Activated CD4-positive, alpha-beta T cell treated with anti-CD3 and anti-CD28 coated beads for 36 hours (primary cell): ENCODE measurements at places on chromosomes 1 and 21. TPM values are rescaled to one million over a fixed set of nuclear protein-coding genes. Genes with fewer than 3 reads are reported as not detected.

Gene C2CD4D
- total RNA-seq, result 2.4 TPM

Gene CD1B
- total RNA-seq, result not detected

Gene HUNK
- total RNA-seq, result 0.27 TPM

Gene SPEN
- total RNA-seq, result 43.2 TPM

Gene DENND2C
- total RNA-seq, result 0.73 TPM

Gene SPOCD1
- total RNA-seq, result 0.79 TPM

Gene CASQ1
- not detected for total RNA-seq

Gene CELA2B
- total RNA-seq, result not detected

Gene KIFAP3
- total RNA-seq, result 11.5 TPM

Gene CLSTN1
- 36.7 TPM for total RNA-seq

Gene S100B
- total RNA-seq, result not detected

Gene OR2T33
- not detected for total RNA-seq

Gene C1QB
- not detected for total RNA-seq

Gene PDC
- total RNA-seq, result not detected

Gene C1orf53
- 0.66 TPM for total RNA-seq

Gene ZBTB21
- total RNA-seq, result 32.9 TPM

Gene TMEM52
- 1.1 TPM for total RNA-seq

Gene CD5L
- not detected for total RNA-seq

Gene RUNX3
- total RNA-seq, result 156 TPM

Gene RSBN1
- 24.3 TPM for total RNA-seq

Gene PKN2
- total RNA-seq, result 24.9 TPM

Gene EXTL1
- not detected for total RNA-seq

Gene CLDN17
- total RNA-seq, result not detected

Gene SPRR1A
- total RNA-seq, result not detected

Gene SLC1A7
- not detected for total RNA-seq

Gene LCE2B
- total RNA-seq, result not detected

Gene CNIH3
- total RNA-seq, result 1.5 TPM

Gene OTUD3
- total RNA-seq, result 9.2 TPM

Gene ADAMTS5
- total RNA-seq, result not detected

Gene KCNK2
- not detected for total RNA-seq

Gene TDRD5
- not detected for total RNA-seq

Gene ALX3
- not detected for total RNA-seq

Gene CDK11A
- 50.5 TPM for total RNA-seq

Gene PIK3C2B
- total RNA-seq, result 38.2 TPM

Gene BMP8A
- total RNA-seq, result not detected

Gene INSRR
- total RNA-seq, result 0.18 TPM

Gene KRTAP19-1
- total RNA-seq, result not detected

Gene FALEC
- 0.34 TPM for total RNA-seq

Gene PCNT
- 47.7 TPM for total RNA-seq

Gene TSPAN2
- 0.69 TPM for total RNA-seq

Gene A3GALT2
- not detected for total RNA-seq

Gene RC3H1
- 27.3 TPM for total RNA-seq

Gene TNFSF4
- 0.41 TPM for total RNA-seq

Gene TSSK3
- total RNA-seq, result 0.76 TPM

Gene ERVH48-1
- total RNA-seq, result 1.4 TPM

Gene RAB25
- total RNA-seq, result 0.77 TPM
